ENCODE measurements at places on chromosomes 5 and 9.

DNA sequence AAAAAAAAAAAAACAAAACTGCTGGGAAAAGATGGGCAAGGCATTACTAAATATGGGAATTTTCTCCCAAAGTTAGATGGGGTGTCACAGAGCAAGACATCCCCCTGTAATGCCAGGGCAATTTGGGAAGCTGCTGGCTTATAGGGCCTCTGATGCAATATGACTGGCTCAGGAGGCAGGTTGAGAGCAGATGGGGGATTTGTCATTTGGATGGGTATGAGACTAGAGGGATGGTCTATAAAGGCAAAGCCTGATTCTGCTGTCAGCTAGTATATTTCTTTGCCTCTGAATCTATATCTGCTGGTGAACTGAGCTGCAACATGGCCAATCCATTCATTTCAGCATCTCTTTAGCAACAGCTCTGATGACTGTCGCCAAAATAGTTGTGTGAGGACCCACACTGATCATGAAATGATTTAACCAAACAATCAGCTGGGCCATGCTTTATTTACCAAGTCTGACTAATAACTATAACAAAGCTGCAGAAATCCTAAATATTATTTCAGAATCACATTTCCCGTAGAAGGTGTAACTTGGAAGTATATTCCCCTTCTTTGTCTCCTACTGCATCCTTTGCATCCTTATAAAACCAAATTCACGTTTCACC, 455.1 kb upstream of the ZNF608 start:
- no peak for DNase-seq

DNA sequence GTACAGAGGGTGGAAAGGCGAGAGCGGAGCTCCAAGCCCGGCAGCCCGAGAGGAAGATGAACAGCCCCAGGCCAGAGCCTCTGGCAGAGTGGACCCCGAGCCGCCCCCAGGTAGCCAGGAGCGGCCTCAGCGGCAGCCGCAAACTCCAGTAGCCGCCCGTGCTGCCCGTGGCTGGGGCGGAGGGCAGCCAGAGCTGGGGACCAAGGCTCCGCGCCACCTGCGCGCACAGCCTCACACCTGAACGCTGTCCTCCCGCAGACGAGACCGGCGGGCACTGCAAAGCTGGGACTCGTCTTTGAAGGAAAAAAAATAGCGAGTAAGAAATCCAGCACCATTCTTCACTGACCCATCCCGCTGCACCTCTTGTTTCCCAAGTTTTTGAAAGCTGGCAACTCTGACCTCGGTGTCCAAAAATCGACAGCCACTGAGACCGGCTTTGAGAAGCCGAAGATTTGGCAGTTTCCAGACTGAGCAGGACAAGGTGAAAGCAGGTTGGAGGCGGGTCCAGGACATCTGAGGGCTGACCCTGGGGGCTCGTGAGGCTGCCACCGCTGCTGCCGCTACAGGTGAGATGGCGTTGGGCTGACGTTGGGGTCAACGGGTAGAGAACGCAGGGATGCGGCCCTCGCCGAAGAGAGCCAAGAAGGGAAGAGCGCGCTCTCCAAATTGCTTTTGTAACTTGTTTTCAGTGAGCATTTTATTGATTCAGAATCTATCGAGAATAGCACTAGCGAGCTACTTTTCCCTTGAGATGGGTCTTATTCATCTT, at the start of gene PTGER4:
Gene PTGER4 (plus strand): TSS at position 3 of the 769 bp plus-strand sequence. CDS start 1,079 bp downstream, outside the sequence.
- no peak for DNase-seq

GRCh38 chr5:108728566-108729241, 19.0 kb upstream of the FER start:
- DNase-seq: no peak

- no peak for DNase-seq
Measured at GRCh38 chr5:111582993-111583601, 70.8 kb upstream of the STARD4 start.

DNA sequence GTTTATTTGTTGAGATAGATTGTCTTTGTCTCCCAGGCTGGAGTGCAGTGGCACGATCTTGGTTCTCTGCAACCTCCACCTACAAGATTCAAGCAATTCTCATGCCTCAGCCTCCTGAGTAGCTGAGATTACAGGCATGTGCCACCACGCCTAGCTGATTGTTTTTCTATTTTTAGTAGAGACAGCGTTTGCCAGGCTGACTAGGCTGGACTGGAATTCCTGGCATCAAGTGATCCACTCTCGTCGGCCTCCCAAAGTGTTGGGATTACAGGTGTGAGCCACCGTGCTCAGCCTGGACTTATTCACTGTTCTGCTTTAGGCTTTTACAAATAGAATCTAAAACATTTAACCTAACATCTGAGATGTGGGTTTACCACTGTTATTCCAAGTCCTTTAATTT, 91.3 kb downstream of the COMMD10 start:
- DNase-seq: no peak

- peak; percentile 42 for DNase-seq
Measured at GRCh38 chr5:125484742-125485641, 738.6 kb upstream of the ZNF608 start.

- no peak for DNase-seq
Measured at GRCh38 chr5:151846765-151847164, 75.0 kb downstream of the G3BP1 start.

DNA sequence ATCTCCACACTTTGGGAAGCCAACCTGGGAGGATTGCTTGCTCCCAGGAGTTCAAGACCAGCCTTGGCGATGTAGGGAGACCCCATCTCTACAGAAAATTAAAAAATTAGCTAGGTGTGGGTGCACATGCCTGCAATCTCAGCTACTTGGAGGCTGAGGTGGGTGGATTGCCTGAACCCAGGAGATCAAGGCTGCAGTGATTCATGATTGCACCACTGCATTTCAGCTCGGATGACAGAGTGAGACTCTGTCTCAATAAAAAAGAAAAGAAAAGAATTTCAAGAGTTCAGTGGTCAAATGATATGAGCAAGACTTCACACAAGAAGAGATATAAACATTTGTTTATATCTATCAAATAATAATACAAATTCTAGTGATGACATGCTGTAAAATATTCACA, 23.0 kb upstream of the MTAP start:
- no peak for DNase-seq

GRCh38 chr9:81250041-81250440, 439.3 kb downstream of the TLE1 start:
- no peak for DNase-seq

DNA sequence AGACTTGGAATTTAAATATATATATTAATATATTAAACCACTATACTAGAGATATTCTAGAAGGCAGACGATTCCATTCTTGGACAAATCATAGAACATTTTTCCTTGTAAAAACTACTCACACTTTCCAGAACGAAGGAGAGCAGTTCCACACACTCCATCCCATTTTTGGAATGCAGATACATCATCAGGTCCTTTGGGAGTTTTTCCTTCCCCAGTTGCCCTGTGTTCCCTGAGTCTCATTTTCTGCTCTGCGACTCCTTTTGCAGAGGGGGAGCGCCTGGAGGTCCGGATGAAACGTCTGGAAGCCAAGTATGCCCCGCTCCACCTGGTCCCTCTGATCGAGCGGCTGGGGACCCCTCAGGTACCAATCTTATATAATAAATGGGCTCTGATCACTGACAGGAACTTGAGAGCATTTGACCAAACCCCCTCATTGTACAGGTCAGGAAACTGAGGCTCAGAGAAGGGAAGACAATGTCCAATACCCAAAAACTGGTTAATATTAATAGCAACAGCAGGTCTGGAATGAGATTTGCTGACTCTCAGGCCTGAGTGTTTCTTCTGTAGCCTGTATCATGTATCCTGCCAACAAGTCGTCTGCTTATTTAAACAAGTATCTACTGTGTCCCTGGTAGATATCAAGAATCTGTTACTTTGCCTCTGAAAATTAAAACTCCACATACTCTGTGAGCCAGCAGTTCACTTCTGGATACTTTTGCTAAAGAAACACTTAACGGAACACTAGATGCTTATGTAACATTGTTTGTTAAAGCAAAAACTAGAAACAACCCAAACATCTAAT, 76.8 kb upstream of the NIPAL4 start:
- DNase-seq: no peak

Measured in C1 segment of cervical spinal cord (tissue), 14 donors.